ENCODE measurements at places on chromosomes 2 and 18.

DNA sequence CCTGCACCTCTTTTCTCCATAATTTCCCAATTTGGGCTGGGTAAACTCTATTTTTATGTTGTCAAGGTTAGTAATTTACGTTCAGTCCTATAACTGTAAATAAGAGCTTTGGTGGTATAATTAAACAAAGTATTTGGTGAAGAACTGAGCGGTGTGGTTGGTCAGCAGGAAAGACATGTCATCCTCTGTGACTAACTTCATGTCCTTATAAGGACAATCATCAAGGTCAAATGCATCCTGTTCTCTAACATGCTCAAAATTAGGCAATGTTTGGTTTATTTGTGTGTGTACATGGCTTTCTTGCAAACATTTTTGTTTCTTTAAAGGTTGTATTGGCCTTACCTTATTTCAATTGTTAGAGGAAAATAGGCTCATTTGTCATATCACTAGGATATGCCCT, 121.5 kb upstream of the NABP1 start:
- no peak for DNase-seq

DNA sequence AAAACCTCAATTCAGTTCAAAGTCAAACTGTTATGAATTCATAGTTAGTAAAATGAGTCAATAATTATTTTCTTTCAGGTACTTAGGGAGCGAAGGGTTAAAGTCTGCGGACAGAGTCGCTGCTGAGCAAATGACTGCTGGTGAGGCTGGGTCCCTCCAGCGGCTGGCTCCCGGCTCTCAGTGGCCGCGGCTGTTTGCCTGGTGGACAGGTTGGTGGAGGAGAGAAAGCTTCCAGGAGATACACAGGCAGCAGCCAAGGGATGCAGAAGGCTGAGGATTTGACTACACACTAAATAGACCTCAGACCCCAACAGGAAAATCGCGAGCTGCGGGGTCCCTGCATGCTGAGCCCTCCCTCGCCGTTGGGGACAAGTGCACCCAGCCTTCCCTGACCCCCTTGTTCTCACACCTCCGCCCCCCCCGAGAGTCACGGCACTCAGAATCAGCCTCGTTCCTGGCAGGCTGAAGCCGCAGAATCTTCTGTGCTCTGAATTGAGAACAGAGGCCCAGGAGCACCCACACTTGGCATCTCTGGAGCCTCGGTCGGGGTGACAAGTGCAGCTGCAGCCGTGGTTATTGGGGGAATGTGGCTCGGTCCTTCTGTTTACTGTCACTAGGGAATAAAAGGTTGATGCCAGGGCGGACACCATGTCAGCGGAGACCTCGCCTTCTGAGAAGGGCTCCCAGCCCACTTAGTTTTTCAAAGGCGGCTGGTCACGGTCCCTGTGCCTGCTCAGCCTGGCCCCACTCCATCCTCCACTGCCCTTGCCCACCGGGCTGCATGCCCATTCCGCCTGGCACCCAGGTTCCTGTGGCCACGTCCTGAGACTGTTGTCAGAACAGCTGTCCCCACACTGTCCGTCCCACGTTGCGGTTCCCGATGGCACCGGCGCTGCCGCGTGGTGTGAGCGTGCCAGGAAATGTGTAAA, 74.0 kb downstream of the SLC66A2 start:
- no peak for DNase-seq

DNA sequence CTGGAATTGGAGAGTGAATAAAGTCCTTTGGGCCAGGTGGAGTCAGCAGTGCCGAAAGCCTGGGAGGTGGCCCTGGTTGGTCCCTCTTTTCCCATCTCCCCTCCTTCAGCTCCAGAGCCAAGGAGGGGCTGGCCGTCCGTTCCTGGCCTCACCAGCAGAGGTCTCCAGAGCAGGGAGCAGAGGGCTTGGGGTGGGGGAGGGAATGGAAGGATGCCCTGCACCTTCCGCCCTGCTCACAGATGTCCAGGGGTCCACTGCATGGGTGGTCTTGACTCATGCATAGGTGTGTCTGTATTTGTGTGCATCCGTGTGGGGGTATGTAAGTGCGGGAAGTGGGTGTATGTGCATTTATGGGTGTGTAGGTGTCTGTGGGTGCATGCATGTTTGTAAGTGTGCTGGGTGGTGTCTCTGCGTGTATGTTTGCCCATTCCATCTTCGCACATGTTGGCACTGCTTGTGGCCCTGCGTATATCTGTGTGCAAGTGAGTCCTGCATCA, 201.8 kb downstream of the ZFP36L2 start:
- DNase-seq: no peak

DNA sequence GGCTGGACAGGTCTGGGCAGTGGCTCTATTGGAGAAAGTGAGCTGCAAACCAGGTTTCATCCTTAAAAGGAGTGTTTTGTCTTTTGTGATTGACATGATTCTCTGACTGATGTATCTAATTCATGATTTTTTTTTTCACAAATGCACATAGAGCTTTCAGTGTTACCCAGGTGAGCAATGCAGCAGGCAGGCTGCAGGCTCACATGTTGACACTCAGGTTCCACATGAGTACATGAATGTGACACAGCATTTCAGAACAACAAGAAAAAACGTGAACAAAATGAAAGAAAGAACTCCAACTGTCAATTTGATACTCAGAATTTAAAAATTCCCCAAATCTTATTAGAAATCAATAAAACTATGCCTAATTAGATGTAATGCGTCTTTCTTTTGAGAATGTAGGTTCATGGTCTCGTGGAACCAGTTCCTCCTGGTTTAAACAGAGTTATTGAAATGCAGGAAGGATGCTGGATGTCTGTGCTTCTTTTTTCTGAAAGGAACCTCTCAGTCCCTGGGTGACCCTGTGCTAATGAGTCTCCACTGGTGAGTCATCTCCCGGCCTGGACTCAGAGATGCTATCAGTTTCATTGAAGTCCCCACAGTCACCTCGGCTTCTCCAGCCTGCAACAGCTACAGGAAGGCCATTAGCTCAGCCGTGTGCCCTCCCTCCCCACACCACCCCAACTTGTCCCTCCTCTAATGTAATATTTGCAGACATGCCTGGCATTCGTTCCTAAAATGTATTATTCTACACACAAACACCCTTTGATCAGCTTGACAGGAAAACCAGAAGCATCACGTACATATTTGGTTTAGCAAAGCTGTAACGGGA, 430.4 kb downstream of the LPIN1 start:
- DNase-seq: no peak

GRCh38 chr2:120769076-120769786, 33.6 kb downstream of the GLI2 start:
- no peak for DNase-seq

GRCh38 chr18:27608742-27609141, 423.6 kb upstream of the CHST9 start:
- no peak for DNase-seq

DNA sequence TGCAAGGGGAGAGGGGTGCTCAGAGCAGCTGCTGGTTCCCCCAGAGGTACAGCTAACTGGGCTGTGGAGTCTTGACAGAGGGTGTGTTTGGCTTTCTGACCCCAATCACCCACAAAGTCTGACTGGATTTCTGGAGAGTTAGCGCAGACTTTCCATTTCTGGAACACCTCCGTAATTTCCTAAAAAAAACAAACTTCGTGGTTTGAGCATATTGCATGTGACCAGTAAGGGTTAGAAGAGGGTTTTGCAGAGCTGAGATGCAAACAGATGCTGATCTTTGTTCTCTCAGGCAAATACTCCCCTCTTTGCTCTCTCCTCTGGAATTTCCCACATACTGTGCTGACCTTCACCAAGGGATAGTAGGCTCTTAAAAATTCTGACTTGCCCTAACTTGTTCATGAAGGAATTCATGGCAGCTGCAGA, 44.5 kb upstream of the TMEM247 start:
- no peak for DNase-seq

- DNase-seq: no peak
Measured at GRCh38 chr18:28984731-28985130, 807.8 kb upstream of the CDH2 start.

GRCh38 chr2:1865716-1866234, 121.5 kb upstream of the PXDN start:
- DNase-seq: no peak

GRCh38 chr2:31054842-31055388, 83.3 kb downstream of the GALNT14 start:
- no peak for DNase-seq

GRCh38 chr2:123101434-123101833, 923.7 kb upstream of the CNTNAP5 start:
- no peak for DNase-seq

- no peak for DNase-seq
Measured at GRCh38 chr18:46668135-46668534, 11.1 kb upstream of the LOXHD1 start.

DNA sequence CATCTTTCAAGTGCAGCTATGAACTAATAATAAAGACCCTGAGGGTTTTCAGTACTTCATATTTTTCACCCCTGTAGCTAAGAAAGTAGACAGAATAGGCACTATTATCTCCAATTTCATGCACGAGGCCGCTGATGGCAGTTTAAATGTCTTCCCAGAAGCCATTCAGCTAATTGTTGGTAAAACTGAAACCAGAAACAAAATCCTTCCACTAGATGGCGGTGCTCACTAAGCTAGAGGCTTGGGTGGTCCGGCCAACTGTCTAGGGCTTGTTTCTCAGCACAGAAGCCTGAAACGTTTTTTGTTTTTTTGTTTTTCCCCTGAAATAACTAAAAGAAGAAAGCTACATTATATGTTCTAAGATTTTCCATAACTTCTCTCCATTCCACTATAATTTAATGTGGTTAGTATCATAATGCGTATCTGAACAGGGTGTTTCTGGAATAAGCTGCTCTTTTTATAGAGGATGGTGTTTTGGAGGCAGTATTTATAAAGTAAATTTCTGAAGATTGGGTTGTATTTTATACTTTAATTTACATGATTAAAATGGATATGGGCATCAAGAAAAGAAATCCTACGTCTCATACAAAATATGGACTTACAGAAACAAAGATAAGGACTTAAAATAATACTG, 159.4 kb downstream of the PIK3C3 start:
- no peak for DNase-seq

- DNase-seq: no peak
Measured at GRCh38 chr18:46422552-46423055, 234.4 kb downstream of the LOXHD1 start.

DNA sequence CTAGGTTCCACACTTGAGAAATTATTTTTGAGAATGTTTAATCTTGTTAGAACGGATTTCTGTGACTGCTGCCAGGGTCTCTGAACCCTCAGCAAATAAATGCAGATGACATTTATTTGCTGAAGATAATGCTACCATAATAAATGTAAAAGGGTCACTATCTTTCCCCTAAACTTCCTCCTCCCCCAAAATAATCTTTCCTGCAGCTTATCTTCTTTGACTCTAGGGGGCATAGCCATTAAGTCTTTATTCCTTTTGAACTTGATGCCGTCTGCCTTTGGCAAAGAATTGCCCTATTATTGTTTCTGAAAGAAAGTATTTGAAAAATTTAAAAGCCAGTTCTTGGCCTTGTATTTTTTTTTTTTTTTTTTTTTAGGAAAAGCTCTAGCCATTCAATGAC, 63.6 kb upstream of the ACSL3 start:
- no peak for DNase-seq

DNA sequence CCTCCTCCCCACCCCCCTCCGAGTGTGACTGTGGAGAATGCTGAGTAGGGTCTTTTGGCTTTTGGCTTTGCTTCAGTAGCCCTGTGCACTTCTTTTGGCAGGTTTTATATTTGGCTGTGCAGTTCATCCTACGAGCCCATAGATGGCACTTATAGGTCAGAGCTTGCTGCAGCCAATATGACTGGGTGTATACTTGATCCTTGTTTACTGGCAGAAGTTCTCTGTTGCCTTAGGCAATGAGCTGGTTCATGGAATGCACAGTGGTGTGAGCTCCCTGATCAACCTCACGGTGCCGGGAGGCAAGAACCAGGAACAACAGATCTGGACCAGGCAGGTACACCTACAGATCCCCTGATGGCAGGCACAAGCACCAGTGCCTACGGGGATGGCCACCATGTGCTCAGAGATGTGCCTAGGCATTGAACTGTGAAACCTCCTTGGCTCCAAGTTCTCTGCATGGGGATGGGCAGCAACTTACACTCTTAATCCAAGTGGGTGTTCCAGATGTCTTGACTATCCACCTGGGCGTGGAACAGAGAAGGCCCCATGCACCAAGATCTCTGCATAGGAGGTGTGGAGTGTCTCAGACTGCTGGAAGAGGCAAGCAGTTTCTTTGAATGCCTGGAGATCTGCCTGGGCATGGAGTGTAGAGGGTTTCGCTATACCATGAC, 190.4 kb downstream of the KIAA1328 start:
- no peak for DNase-seq

GRCh38 chr18:10230072-10230471, 224.4 kb upstream of the APCDD1 start:
- DNase-seq: no peak

DNA sequence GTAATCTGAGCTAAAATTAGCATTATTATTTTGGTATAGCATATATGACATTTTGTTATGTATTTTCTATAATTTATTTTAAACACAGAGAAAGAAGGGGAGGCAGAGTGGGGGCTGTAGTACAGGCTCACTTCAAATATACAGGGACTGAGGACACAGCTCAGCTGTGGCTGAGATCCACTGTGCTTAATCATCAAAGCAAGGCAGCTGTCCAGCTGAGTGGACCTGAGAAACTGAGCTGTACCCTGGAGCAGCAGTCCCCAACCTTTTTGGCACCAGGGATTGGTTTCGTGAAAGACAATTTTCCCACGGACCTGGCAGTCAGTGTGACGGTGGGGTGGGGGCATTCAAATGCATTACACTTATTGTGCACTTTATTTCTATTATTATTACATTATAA, 687.2 kb downstream of the RNF144A start:
- no peak for DNase-seq

DNA sequence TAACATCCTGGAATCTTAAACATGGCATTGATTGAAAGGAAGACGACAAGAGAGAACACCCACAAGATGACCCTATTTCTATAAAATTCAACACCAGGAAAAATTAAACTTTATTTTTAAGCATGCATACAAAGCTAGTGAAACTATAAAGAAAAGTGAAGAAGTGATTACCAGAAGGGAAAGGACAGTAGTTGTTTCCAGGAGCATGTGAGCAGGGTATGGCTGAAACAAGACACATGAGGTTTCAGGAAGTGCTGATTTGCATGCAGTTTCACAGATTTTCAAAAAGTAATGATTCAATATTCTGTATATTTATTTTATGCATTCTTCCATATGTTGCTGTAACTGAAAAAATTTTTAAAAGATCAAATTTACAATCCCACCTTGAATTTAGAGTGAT, 24.6 kb upstream of the DAW1 start:
- DNase-seq: no peak

DNA sequence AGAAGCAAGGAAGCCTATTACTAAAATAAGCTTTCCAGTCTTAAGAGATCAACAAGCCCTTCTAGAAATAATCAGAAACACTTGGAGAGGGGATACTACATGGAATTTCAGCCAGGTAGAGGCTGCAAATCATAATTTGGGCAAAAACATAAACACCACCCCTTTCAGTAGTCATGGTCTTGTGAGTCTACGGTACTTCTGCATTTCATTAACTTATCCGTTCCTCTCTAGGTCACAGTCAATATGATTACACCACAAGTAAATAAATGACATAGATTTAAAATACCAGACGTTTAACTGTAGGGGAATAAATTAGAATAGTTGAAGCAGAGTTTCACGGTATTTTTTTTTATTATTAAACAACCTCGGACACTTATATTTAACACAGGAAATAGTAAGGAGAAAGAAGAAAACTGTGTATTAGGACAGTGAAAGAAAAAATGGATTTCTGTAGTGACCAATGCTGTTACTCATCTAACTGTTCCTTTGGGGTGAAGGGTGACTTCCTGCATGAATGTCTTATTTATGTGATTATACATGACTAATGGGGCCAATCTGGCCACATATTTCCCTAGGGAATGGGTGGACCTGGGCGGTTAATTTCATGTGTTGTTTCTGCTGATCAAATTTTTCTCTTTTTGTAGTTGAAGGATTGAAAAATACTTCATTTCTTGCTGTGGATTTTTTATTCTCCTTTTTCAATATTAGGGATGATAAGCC, 456.6 kb upstream of the UBE2E3 start:
- DNase-seq: no peak
